ENCODE measurements at places on chromosomes 16 and 17.
A peak's percentile ranks its signal among the peaks of the same experiment; 100 is the strongest.

- no peak for DNase-seq
Observed at GRCh38 chr16:27291106-27291505, 22.5 kb upstream of the NSMCE1 start.

DNA sequence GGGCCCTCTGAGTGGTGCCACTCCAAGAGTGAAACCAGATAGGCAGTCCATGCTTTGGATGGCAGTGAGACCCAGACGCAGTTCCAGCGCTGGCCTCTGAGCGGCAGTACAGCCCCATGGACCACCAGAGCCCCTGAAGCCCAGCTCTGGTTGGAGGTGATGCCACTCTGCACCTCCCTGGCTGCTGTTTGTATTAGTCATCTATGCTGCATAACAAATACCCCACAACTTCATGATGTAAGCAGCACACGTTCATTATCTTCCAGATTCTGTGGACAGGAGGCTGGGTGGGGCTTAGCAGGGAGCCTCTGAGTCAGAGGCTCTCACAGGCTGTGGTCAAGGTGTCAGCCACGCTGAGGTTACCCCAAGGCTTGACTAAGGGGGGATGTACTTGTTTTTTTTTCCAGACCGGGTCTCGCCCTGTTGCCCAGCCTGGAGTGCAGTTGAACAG is 5.1 kb upstream of the NME4 start:
- peak; percentile 89 for DNase-seq

- no peak for DNase-seq
Observed at GRCh38 chr16:55842369-55843104, 9.6 kb upstream of the CES1 start.

DNA sequence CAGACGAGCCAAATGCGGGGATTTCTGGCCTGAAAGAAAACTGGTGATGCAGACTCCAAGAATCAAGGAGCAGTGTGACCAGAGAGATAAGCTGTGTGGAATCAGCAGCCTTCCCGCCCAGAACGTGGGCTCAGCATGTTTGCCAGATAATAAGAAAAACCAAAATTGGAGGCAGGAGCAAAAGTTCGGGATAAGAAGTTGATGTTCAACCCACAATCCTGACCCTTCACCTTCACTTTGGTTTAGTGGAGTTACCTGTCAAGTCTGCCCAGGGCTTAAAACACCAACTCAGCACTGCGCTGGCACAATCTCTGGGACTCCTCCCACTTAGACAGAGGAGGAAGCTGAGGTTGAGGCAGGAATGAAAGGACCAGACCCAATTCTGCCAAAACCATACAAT is 3.1 kb downstream of the SLC43A2 start:
- no peak for DNase-seq

DNA sequence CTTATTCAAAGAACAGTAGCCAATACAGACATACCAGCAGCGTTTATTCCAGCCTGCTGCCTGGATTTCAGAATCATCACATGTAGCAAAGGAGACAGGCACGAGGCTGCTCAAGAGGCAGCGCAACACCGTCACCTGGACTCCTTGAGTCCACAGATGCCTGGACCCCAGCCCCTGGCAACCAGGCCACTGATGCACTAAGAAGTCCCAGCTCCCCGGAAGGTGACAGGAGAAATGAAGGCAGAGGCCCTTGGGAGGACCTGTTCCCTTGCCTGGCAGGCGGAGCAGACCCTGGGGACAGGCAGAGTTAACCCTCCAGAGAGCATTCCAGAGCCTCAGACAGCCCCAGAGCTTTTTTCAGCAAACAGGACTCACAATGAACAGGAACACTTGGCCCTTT is 16.5 kb downstream of the SMIM5 start:
- no peak for DNase-seq

DNA sequence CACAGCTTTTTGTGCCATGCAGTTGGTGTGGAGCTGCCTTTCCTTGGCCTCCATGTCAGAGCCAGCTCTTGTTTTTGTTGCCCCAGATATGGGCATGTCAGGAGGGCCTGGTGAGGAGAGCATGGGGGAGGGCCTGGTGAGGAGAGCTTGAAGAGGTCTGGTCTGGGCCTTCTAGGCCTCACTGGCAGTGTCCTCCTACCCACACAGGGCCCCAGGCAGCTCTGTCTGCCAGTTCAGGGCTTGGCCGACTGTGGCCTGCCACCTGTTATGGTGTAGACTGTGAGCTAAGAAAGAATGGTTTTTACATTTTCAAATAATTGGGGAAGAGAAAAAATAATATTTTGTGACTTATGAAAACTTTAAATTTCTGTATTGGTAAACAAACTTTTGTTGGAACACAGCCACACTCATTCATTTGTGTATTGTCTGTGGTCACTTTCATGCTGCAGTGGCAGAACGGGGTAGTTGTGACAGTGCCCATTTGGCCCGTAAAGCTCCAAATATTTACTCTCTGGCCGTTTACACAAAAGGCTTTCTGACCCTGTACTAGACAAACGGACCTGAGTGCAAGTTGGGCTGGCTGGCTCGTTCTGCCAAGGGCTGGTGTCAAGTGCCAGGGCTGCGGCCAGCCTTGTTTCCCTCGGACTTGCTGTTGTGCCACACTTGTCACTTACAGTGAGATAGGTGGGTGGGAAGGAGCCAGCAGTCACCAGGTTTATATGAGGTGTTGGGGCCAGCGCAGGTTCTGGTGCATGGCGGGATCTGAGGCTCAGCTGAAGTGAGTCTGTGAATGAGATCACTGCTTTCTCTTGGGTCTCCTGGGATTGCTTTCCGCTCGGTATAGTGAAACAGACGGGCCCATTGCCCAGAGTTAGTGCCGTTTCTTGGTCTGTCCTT is 18.2 kb downstream of the PGS1 start:
- DNase-seq: no peak

- DNase-seq: no peak
Observed at GRCh38 chr17:71942626-71943025, 178.2 kb upstream of the SOX9 start.

- DNase-seq: no peak
Observed at GRCh38 chr17:27282054-27282551, 11.8 kb upstream of the WSB1 start.

- no peak for DNase-seq
Observed at GRCh38 chr17:66515974-66516373, 213.6 kb downstream of the PRKCA start.

GRCh38 chr17:55319933-55320593 is 55.3 kb downstream of the HLF start:
- no peak for DNase-seq

DNA sequence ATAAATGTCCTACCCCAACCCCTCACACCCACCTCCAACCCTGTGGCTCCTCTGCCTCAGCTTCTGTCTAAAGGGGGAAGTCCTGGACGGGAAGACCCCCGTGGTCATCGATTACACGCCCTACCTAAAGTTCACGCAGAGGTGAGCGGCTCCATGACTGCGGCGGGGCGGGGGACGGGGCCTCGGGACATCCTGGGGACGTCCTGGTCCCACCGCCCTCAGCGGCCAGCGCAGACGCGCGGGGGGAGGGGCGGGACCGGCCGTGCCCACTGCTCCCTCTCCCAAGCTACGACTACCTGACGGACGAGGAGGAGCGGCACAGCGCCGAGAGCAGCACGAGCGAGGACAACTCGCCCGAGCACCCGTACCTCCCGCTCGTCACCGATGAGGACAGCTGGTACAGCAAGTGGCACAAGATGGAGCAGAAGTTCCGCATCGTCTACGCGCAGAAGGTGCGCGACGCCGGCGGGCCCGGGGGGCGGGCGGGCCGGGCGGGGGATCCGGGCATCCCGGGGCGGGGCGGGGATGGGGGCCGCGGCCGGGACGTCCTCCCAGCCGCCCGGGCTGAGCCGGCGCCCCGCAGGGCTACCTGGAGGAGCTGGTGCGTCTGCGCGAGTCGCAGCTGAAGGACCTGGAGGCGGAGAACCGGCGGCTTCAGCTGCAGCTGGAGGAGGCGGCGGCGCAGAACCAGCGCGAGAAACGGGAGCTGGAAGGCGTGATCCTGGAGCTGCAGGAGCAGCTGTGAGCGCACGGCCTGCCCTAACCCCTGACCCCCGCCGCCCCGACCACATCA is 6.7 kb downstream of the RUNDC3A start:
- no peak for DNase-seq

GRCh38 chr16:50910736-50911100 is 168.8 kb downstream of the CYLD start:
- no peak for DNase-seq

- no peak for DNase-seq
Observed at GRCh38 chr16:30524575-30525568, 1.5 kb downstream of the ZNF768 start.

DNA sequence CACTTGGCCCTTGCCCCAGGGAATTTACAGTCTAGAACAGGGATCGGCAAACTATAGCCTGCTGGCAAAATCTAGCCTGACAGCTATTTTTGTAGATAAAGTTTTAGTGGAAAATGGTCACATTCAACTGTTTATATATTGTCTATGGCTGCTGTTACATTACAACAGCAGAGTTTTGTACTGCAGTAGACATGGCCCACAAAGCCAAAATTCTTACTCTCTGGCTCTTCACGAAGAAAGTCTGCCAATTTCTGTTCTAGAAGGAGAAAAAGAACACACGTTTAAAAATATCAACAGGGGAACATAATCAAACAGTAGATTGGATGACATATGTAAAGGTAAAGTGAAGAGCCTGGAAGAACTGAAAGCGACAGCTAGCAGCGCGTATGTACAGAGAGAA is 33.2 kb upstream of the CCDC182 start:
- no peak for DNase-seq

DNA sequence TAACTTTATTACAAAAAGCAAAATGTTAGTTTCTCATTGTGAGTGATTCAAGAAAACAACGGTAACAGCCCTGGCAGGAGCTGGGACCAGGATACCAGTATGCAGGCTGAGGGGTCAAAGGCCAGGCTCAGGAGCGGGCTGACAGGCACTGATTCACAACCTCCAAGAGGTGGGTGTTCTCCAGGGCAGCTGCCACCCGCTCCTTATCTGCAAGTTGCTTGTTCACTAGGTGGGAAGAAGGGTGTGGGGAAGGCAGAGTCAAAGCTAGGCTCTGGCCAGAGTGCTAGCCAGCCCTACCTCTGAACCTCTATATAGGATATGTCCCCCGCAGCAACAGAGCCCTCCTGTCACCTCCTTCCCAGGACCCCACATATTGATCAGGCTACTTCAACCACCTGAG is 2.1 kb downstream of the CIAO2B start:
- DNase-seq: no peak

DNA sequence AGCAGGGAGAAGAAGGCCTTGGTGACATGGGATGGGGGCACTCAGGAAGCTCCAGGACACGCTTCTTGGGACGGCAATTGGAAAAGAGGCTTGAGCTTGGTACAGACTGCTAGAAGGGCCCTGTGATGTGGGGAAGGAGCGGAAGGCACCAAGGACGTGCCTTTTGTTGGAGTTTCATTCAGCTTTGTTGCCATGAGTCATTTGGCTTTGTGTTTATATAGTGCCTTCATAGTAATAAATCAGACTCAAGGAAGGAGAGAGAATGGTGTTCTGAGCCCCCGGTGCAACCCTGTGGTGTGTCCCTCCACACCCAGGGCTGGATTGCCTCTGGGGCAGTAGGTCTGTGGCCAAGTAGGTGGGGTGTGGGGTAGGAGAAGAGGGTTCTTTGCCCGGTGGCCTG is 7.4 kb upstream of the TBX4 start:
- peak; percentile 56 for DNase-seq

GRCh38 chr17:77191244-77191643 is 50.5 kb downstream of the SEC14L1 start:
- DNase-seq: no peak

DNA sequence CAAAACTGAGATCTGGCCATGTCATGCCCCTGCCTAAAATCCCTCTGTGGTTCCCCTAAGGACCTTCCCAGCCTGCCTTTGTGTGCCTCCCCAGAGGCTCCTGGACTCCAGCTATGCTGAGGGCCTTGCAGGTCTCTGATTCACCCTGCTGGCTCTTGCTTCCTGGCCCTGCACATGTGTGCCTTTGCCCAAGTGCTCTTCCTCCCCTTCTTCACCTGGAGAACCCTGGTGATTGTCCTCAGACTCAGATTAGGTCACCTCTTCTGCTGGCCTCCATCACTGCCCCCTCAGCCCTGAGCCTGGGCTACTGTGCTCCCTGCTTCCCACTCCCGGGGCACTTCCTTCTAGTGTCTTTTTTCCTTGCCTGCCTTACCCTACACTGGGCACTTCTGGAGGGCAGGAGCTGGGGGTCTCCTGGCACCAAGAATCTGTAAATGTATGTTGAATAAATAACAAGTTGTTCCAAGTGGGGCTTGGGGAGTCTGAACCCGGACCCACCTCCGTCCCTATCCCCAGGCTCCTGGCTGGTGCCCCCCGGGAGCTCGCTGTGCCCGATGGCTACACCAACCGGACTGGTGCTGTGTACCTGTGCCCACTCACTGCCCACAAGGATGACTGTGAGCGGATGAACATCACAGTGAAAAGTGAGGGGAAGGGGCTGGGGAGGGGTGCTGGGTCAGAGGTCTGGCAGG is 7.8 kb downstream of the ITGA3 start:
- no peak for DNase-seq

DNA sequence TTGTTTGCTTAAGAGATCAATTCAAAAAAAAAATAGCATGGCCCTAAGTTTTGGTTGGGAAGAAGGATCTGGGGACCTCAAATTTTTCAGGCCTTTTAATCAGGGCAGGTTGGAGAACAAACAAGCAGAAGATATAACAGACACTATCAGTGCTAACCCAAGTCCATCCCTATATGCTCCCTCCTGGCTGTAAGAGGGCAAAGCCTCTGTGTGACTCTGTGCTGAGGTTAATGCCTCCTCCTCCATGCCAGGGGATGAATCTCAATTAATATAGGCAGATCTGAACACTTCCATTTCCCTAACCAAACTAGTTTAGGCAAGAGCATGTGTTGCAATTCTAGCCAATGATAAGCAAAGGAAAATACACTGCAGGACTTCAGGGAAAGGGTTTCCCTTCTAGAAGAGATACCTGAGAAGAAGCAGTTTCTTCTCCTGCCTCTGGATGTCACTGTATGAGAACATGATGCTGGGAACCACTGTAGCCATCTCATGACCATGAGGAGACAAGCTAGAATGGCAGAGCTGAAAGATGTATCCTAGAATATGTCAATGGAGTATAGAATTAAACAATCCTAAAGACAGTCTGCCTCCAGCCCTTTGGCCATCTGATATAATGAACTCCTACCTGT is 76.0 kb downstream of the CHD9NB start:
- DNase-seq: no peak

- no peak for DNase-seq
Observed at GRCh38 chr17:35742496-35742895, 10.5 kb downstream of the GAS2L2 start.

GRCh38 chr16:49580751-49581303 is 207.2 kb downstream of the C16orf78 start:
- no peak for DNase-seq

GRCh38 chr17:65177901-65178300 is 40.7 kb downstream of the RGS9 start:
- DNase-seq: no peak

GRCh38 chr17:66777689-66778225 is 57.2 kb upstream of the CACNG5 start:
- DNase-seq: no peak

- no peak for DNase-seq
Observed at GRCh38 chr16:23949630-23950290, 114.0 kb downstream of the PRKCB start.

GRCh38 chr17:81204578-81204977 is 18.2 kb downstream of the CEP131 start:
- DNase-seq: no peak
